Activated gamma-delta T cell (primary cell): ENCODE measurements at places on chromosomes 3 and 15.

DNA sequence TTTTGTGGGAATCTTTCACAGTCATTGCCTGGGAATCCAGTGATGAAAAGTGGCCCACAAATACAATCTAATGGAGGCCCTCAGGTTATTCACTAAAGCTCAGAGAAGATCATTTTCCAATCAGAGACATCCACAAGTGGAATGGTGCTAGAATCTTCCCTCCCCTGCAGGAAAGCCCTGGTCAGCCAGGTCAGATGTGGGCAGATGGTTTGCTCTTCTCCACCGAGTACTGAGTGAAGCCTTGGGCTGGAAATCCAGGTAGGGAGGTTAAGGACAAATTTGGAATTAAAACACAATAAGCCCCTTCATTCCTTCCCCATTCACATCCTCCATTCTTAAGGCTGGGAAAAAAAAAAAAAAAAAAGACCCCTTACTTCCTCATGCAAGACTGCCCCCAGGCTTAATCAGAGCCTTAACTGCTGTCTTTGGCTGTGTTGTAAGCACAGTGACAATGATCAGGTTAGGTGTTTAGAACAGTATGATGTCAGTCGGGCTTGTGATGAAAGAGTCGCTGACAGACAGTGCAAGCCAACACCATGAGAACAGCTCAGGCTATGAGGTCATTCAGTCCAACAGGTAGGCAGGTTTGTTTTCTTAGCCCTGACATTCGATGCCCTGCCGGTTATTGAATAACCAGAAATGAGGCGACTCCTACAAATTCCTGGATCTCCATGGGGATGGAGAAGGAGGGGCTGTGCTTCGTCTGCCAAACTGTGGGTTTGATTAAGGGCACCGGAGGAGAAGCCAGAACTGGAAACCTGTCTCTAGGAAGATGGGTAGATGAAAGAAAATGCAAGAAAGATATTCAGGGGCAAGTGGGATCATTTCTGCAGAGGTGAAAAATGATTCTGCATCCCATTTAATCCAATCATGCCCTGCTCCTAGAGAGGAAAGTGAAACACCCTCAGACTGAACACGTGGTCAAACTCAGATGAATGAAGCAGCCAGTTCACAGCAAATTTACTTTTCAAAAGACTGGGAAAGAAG, 23.5 kb upstream of the HES1 start:
- no peak for DNase-seq

GRCh38 chr3:174125267-174125824, 727.8 kb downstream of the NLGN1 start:
- DNase-seq = no peak

DNA sequence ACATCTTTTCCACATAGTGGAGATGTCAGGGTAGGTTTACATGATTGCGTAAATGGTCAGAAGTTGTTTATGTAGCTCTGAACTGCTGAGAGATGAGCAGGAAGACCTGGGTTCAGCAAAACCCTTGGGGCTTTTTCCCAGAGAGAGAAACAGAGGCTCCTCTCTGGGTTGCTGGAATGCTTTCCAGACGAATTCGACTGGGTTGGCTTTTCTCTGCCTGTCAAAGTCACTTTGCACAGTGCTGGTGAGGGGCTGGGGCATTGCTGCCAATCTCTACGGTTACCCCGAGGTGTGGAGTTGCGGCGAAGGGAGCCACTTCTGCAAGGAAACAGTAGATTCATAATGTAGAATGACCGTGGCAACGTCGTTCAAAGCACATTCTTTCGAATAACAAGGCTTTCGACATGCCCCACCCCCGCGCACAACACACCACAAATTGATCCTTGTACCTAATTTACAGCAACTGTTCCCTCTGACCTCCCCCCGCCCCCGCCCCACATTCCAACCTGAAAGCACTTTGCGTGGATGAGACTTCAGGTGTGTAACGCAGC, 950 bp upstream of the CNTN4 start:
- DNase-seq = no peak

- DNase-seq = no peak
Measured at GRCh38 chr3:10232137-10232536, 16.1 kb upstream of the TATDN2 start.

DNA sequence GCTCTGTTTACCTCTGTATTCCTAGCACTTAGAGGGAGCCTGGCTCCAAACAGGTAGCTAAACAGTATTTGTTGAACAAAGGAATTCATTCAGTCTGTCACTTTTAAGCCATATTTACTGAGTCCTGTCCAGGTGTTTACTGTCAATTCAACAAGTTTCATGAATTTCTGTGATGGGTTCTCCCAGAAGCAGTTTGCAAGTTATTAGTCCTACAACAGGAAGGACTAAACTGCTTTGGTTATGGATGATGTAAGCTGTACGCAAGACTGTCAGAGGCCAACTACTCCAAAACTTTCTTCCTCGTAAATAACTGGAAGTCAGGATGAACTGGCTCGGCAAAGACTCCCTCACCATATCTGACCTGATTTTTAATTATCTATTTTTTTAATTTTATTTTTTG, 25.1 kb downstream of the STIMATE start:
- DNase-seq = no peak

DNA sequence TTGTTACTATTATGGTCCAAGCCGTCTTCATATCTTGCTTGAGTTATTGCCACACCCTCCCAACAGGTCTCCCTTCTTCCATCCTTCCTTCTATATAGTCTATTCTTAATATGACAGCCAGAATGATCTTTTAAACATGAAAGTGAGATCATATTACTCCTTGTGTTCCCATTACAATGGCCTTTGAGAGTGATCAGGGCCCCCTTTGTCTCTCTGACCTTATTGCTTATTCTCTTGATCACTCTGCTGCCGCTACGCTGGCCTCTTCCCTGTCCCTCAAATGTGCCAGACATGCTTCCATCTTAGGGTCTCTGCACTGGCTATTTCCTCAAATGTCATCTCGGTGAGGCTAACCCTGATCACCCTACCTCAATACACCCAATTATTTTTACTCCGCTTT, 38.1 kb downstream of the UBE2E2 start:
- DNase-seq = no peak

DNA sequence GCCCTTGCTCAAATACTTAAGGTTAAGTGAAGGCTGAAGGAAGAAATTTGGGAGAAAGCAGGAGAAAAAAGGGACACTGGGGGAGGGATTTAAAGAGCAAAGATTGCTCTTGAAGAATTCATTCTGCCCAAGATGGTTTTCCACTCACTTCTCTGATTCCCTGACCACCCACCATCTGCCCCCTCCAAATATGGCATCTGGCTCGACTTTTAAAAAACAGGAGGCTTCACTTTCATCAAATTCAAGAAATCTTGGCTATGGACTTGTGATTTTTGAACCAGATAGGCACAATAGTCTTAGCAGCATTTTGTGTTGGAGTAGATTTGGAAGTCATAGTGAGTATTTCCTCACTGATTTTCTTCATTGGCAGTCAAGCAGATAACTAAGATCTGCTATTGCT, 574.4 kb upstream of the SUCLG2 start:
- DNase-seq = no peak

GRCh38 chr3:133424937-133425869, 25.3 kb downstream of the BFSP2 start:
- DNase-seq = no peak

DNA sequence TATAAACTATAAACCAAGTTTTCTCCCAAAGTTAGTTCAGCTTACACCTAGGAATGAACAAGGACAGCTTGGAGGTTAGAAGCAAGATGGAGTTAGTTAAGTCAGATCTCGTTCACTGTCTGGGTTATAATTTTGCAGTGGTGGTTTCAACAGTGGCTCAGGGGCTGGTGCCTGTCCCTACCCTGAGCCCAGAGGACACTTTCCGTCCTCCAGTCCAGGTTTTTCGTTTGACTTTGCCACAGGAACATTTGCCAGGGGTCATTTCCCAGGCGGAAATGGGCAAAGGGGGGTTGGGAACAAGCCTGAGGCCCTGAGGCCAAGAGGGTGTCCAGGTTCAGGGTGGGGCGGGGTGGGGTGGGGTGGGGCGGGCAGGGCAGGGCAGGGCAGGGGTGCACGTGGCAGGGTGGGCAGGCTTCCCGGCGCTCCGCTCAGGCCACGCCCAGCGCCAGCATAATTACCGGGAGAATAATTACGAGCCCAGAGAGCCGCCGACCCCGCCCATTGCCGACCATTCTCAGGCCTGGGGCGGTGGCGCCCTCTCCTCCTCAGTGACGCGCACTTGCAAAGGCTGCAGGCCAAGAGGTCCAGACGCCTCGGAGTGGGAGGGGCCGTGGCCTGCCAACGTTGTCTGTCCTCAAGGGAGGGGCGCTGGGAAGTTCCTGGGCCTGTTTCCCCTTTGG, 70.4 kb downstream of the KLF13 start:
- no peak for DNase-seq

DNA sequence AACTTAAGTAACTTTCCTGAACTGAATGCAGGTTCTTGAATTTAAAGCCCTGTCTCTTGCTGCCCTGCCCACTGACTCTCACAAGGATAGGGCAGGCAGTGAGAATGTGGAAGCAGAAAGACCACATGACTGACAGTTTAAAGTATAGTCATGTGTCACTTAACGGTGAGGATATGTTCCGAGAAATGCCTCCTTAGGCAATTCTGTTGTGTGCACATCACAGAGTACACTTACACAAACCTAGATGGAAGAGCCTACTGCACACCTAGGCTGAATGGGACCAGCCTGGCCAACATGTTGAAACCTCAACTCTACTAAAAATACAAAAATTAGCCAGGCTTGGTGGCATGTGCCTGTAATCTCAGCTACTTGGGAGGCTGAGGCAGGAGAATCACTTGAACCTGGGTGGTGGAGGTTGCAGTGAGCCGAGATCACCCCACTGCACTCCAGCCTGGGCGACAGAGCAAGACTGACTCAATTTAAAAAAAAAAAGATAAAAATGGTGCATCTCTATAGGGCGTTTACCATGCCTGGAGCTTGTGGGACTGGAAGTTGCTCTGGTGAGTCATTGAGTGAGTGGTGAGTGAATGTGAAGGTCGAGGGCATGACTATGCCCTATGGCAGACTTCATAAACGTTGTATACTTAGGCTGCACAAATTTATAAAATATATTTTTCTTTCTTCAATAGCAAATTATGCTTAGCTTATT, 18.9 kb upstream of the COPG1 start:
- DNase-seq = no peak

GRCh38 chr15:75606711-75607699, 18.5 kb downstream of the SNUPN start:
- no peak for DNase-seq

GRCh38 chr15:79474252-79474651, 42.1 kb downstream of the MINAR1 start:
- no peak for DNase-seq

DNA sequence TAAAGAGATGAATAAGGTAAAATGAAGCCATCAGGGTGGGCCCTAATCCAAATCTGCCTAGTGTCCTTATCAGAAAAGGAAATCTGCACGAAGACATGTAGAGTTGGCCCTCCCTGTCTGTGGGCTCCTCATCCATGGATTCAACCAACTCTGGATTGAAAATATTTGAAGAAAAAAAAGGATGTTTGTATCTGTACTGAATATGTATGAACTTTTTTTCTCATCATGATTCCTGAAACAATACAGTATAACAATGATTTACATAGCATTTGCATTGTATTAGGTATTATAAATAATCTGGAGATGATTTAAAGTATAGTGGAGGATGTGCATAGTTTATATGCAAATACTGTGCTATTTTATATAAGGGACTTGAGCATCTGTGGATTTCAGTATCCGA, 59.0 kb upstream of the SMAD6 start:
- DNase-seq = no peak

DNA sequence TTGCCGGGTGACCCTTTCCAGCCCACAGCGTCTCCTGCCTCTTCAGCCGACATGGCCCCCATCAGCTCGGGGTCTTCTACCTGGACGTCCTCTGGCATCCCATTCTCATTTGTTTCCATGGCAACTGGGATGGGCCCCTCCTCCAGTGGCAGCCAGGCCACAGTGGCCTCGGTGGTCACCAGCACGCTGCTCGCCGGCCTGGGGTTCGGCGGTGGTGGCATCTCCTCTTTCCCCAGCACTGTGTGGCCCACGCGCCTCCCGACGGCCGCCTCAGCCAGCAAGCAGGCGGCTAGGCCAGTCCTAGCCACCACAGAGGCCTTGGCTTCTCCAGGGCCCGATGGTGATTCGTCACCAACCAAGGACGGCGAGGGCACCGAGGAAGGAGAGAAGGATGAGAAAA, 170.2 kb downstream of the FEZF2 start:
- DNase-seq = no peak

- DNase-seq = no peak
Measured at GRCh38 chr3:125148836-125149235, 63.7 kb downstream of the SLC12A8 start.

- no peak for DNase-seq
Measured at GRCh38 chr3:112799946-112800345, 46.7 kb downstream of the CD200R1L start.

GRCh38 chr3:122146466-122146865, 37.0 kb upstream of the CASR start:
- no peak for DNase-seq

DNA sequence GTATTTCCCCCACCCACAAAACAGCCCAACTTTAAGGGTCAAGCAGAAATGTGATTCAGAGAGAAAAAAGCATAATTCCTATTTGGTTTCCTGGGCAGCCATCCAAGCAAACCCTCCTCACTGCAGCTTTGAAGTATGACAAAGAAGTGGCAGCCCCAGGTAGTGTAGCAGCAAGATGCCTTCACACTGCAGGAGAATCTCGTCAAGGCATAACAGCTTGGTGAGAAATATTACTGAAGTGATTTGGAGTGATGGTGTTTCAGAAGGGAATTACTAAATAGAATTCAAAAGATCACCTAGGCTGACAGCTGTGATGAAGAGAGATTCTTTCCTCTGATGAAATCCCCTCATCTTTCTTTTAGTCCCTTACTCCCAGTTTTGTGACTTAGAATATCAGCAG, 173.9 kb downstream of the PYDC2 start:
- no peak for DNase-seq

DNA sequence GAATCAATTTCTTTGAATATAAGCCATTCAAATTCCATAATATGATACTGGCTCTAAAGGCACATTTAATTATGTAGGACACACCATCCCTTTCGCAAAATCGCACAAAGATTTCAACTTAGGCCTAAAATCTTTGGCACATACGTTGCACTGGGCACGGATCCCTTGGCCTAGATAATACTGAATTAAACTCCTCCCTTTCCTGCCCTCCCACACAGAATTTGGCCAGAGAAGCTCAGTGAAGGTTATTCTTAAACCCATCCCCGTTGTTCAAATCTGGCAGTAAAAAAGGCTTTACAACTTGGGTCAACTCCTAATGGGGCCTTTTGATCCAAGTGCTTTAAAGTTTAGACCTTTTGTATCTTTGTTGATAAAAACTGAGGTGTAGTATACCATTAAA, 247.2 kb downstream of the PTPRG start:
- DNase-seq = no peak
